ENCODE measurements at places on chromosomes 1 and 21.

- DNase-seq, result no peak
Measured at GRCh38 chr1:200506471-200506870, 96.6 kb upstream of the ZNF281 start.

GRCh38 chr21:38487901-38488639 is 10.2 kb downstream of the ERG start:
- no peak for DNase-seq

DNA sequence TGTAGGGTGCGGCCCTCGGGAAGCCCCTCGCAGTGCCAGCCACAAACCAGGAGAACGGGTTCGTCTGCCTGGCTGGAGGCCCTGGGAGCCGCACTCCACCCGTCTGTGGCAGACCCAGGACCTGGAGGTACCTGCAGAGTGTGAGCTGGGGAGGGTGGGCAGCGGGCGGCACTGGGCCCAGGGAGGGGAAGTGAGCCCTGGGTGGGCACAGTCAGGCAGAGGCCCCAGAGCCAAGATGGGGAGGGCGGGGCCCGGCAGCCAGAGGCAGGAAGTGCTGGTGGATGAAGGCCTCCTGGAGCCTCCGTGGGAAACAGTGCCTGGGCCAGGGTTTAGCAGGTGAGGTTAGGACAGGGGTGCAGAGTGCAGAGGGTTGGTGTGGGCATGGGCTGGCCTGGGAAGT is 4.0 kb upstream of the PEX10 start:
- peak; percentile 33 for DNase-seq

DNA sequence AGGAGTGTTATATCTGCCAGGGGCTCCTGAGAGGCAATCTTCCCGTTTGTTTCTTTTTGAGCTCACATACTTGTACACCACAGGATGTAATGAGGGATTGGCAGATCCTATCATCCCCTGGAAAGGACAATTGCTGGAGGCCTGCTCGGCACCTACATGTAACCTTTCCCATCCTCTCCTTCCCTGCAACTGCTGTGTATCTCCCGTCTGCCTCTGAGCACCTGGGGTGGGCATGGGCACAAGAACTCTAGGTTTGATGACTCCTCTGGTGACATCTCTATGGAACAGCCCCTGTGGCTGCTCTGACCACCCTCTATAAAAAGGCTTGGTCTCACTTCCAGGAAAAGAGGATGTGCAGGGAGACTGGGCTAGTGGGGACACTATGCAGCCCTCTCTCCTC is 25.0 kb upstream of the SMIM12 start:
- DNase-seq, result no peak

- DNase-seq, result no peak
Measured at GRCh38 chr1:65725064-65725463, 67.6 kb upstream of the PDE4B start.

GRCh38 chr1:162421258-162422164 is 9.6 kb upstream of the SH2D1B start:
- DNase-seq, result no peak
